ENCODE measurements at places on chromosomes 12 and 14. TPM values are rescaled to one million over a fixed set of nuclear protein-coding genes. Genes with fewer than 3 reads are reported as not detected.

- no peaks in the 10 kb centered on the region for H3K27me3 ChIP-seq
- H3K4me1 ChIP-seq: peaks cover 22% of the 10 kb centered on the region
- H3K36me3 ChIP-seq: peaks cover 13% of the 10 kb centered on the region
- H3K27ac ChIP-seq: peak overlapping the region; percentile 99
Observed at GRCh38 chr14:21069388-21070082, 569 bp upstream of the ARHGEF40 start.

DNA sequence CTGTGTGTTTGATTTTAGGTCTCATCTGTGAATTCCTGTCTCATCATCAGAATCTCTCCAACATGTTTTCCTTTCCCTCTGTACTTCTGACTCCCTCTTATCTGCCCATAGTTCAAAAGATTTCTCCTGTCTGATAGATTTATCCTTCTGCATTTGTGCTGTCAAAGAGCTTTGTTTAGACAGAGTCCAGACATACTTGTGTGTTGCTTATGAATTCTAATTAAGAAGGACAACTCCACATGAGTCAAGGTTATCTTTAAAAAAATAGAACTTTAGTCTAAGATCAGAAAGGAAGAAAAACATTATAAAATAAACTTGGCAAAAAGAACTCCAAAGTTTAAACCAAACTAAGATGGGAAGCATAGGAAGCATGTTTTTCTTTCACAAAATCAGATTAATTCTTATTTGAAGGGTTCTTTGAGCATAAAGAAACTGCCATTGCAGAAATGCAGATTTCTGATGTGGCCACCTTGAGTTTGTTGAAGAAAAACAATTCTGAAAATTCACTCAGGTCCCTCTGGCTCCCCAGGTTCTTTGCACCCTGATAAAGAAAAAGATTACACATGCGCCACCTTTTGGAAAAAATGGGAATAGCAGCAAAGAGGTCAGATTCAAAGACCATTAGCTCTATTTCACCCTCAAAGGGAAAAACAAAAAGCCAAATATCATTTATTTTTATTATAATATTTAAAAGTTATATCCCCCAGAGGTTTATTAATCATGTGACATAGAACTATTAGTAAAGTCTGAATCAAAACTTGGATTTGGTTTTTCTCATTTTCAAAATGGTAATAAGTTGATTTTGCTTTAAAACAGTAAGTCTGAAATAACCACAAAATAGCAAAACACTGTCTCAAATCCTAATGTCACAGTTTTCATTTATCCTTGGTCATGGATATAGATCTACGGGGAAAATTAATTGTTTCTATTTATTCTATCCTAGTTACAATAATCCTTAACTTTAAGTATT, 143.7 kb upstream of the DCN start:
- DNase-seq: peak; percentile 26
- no peaks in the 10 kb centered on the region for H3K36me3 ChIP-seq
- peak overlapping the region; percentile 70 for H3K27ac ChIP-seq
- H3K27me3 ChIP-seq: no peaks in the 10 kb centered on the region
- no peaks in the 10 kb centered on the region for H3K4me1 ChIP-seq

DNA sequence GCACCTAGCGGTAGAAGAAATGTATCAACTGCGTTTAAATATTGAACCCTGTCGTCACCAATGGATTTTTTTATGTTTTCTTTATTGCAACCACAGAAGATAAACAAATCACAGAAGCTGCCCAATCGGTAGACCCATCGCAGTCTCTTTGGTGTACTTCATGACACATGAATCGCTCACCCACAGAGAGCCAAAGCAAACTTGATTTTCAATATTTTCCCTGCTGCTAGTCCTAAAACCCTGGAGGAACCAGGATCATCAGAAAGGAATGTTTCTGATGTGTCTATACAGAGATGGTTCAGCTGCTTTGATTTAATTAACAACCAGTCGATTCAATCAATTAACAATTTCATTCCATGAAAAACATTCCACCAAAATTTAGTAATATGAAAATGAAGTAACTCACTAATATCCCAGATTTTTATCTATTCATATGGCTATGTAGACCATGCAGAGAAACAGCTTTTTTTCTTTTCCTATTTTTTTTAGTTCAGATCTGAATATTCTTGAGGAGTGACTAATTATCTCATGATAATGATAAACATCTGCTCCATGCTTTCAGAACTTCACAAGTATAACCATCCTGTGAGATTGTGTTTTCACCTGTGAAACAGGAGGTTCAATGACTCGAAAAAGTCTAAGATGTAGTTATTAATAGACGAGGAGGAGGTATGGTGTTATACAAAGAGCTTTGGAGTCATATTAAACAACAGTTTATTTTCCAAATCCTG, 46.1 kb downstream of the DIO2 start:
- no peak overlapping the region for H3K4me3 ChIP-seq
- H3K27ac ChIP-seq: no peak overlapping the region
- no peaks in the 10 kb centered on the region for H3K27me3 ChIP-seq
- H3K4me1 ChIP-seq: no peaks in the 10 kb centered on the region
- H3K36me3 ChIP-seq: no peaks in the 10 kb centered on the region

- H3K27ac ChIP-seq: no peak overlapping the region
- no peaks in the 10 kb centered on the region for H3K36me3 ChIP-seq
- H3K27me3 ChIP-seq: no peaks in the 10 kb centered on the region
- H3K4me3 ChIP-seq: no peak overlapping the region
Observed at GRCh38 chr14:67420102-67420739, 8.3 kb upstream of the PLEK2 start.

DNA sequence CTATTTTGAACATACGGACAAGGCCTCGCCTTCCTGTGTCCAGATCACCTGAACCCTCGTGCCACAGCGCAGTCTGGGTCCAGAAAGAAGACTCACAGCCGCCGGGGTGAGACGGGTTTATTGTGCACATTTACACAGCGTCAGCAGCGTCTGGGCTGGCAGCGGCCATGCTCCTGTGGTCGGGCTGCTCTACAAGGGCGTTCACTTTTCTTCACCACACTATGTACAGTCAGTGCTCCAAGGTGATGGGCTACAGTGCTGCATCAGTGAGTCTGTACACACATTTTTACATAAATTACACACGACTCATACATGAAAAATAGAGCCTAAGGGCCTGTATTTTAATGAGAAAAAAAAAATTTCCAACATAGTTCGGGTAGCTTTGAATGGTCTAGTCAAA, 18.0 kb downstream of the ZFYVE21 start:
- peaks cover 65% of the 10 kb centered on the region for H3K36me3 ChIP-seq
- no peak overlapping the region for H3K27ac ChIP-seq
- no peak overlapping the region for H3K4me3 ChIP-seq
- no peaks in the 10 kb centered on the region for H3K4me1 ChIP-seq
- H3K27me3 ChIP-seq: no peaks in the 10 kb centered on the region
- no peak for DNase-seq

DNA sequence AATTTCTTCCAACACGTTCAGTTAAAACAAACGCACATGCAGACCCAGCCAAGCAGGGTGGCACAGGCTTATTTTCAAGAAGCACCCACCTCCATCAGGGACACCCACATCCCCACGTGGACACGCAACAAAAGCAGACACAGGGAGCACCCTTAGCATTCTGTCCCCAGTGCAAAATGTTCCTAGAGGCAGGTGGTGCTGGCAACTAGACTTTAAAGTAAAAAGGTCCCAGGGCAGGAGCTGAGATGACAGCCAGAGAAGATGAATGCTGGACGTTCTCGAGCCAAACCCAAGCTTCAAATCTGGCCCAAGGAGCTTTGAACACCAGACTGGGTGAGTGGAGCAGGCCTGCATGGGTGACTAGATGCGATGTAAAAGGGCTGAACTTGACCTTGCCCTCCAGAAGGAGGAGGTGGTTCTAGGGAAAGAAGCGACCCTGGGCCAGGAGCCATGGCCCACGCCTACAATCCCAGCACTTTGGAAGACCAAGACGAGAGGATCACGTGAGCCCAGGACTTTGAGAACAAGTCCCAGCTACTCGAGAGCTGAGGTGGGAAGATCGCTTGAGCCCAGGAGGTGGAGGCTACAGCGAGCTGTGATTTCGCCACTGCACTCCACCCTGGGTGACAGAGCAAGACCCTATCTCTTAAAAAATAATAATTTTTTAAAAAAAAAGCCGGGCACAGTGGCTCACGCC, 47.3 kb downstream of the KDM2B start:
- no peaks in the 10 kb centered on the region for H3K36me3 ChIP-seq
- DNase-seq: no peak
- H3K4me1 ChIP-seq: peaks cover 15% of the 10 kb centered on the region
- no peaks in the 10 kb centered on the region for H3K27me3 ChIP-seq

GRCh38 chr12:40110586-40110985, 4.7 kb upstream of the SLC2A13 start:
- peaks cover 3% of the 10 kb centered on the region for H3K4me1 ChIP-seq
- no peaks in the 10 kb centered on the region for H3K36me3 ChIP-seq
- H3K27ac ChIP-seq: no peak overlapping the region

The OR6C65 gene
- not detected for polyA plus RNA-seq

The PIANP gene
- 9.9 TPM for polyA plus RNA-seq

The SERPINA12 gene
- polyA plus RNA-seq: not detected

The COQ6 gene
- 38.8 TPM for polyA plus RNA-seq

The CELA1 gene
- not detected for polyA plus RNA-seq

The FAM181A gene
- not detected for polyA plus RNA-seq

Data from SK-N-SH (cell line).